ENCODE measurements at places on chromosomes 1 and 21.

DNA sequence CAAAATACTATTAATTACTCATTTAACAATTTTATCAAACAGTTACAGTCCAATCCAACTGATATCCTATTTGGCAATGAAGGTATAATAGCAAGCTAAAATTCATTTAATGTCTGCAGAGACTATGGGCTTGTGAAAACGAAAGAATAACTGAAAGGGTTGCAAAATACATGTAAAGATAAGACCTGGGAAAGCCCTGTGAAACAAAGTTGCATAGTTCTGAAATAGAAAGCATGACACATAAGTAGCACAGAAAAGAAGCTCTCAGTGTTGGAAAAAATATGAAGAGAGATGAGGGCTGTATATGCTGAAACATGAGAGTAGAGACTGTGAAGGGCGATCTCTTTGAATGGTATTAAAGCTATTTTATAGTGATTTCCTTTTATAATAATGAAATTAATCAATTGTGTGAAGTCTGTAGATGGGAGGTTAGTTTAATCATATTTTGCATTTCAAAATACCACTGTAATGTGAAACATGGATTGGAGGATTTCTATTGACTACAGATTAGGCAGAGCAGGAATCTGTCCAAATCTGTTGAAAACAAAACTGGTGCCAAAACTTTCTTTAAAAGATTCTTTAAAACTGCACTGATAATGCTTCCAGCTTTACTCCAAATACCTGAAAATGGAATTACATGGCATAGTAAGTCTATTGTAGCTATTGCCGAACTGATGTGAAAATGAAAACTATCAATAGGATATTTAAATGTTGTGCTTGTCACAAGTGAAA, 1518.9 kb upstream of the B3GALT2 start:
- DNase-seq = no peak

DNA sequence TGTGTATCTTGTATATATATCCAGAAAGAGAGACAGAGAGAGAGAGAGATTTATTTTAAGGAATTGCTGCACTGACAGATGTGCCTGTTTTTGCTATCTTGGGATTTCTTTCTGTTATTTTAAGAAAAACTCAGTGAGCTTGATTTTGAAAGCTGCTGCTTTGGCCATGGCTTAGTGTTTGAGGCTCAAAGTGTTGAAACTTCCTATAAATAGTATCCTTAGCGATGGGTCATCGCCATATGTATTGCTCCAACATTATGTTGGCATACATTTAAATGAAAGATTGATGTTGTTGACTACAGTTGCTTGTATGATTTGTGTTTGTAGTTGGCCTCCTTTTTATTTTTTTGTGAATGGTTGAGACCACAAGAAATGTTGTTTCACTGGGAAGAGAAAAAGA, 29.0 kb upstream of the NTPCR start:
- no peak for DNase-seq

GRCh38 chr1:117793413-117793812, 136.0 kb downstream of the GDAP2 start:
- no peak for DNase-seq

- DNase-seq = no peak
Measured at GRCh38 chr1:17304151-17304825, 3.7 kb upstream of the PADI4 start.

DNA sequence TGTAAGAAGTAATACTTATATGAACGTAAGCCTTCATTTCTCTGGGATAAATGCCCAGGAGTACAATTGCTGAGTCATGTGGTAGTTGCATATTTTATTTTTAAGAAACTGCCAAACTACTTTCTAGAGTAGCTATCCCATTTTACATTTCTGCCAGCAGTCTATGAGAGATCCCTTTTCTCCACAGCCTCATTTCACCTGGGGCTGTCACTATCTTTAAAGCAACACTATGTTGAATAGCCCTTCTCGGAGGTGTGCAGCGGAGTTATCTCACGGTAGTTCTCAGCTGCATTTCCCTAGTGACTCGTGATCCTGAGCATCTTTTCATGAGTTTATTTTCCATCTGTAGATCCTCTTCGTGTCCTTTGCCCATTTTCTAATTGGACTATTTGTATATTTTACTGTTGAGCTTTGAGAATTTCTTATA, 93.4 kb downstream of the ADARB1 start:
- DNase-seq = no peak

GRCh38 chr1:183656355-183656754, 3.2 kb upstream of the APOBEC4 start:
- no peak for DNase-seq

DNA sequence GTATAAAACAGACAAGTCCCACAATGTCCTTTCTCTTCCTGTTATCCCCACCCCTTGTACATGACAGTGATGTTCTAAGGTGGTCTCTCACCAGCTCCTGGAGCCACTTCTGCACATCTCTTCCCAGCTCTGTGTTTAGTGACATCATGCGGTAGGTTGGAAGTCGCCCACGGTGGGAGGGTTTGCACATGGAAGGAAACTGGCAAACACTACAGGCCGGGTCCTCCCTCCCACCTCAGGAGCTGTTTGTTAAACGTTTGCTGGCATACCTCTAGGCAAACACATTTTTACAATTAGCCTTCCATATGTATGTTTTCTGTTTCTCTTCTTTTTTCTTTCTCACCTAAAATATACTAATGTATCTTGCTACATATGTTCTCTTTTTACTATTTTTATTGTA, 107.4 kb downstream of the PCBP3 start:
- DNase-seq = no peak

- no peak for DNase-seq
Measured at GRCh38 chr1:243946253-243946652, 96.2 kb upstream of the AKT3 start.

DNA sequence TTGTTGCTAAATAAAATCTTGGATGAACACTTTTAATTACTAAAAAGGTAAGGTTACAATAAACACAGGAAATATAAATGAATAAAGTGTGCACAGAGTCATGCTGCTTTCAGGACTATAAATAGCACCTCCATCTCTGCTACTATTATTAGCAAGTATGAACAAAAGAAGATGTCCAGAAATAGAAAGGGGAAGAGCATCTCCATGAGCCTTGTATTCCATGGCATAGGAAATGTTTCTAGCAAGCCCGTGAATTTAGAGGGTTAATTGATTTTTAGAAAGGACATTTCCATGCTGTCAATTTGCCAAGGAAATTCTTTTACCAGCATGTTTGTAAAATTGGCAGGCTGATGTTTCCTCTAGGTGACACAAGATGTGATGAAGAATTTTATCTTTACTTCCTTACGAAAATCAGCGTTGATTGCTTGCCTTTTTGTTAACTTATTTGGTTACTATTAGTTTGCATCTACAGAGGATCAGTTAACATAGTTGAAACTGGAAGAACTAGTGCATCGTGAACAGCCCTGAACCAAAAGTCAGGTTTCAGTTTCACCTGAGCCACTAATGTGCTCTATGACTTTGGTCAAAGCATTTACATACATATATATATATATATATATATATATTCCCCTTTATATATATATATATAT, 45.3 kb downstream of the NR5A2 start:
- DNase-seq = no peak

- DNase-seq = no peak
Measured at GRCh38 chr1:26028490-26028980, 7.0 kb downstream of the EXTL1 start.

DNA sequence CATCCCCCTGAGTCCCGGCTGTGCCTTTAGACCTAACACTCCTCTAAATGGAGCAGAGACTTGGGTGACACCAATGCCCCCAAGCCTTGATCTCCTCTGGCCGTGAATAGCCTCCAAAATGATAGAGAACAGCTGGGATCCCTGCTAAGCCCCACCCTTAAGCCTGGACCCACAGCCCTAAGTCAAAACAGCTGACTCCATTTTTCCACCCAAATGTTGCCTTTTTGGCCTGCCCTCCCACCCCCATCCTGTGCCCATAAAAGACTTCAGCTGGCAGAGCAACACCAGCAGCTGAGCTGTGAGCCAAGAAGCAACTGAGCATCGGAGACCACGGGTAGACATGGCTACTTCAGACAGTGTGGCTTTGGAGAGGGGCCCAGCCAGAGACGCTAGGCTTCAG, 420.8 kb downstream of the NPHP4 start:
- DNase-seq = no peak

DNA sequence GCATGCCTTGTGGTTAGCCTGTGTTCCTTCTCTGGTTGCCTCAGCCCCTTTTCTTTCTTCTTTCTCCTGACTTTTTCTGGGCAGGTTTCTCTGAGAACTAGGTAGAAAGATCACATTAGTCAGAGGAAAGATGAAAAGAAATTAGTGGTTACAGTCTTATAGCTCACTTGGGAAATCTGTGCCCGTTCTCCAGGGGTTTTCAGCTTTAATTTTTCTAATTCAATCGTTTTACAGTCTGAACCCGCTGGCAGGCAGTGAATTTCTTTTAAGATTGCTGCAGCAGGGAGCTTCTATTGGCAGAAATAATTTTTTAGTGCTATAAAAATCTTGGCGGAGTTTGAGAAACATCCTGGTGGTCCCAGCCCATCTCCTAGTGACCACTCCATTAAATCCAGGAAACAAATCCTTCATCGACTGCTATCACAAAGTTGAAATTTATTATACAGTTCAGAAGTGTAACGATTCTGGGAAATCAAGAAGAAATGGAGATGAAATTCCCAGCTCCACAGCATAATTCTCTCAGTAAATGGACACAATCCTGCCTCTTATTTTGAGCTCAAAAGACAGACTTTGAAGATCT, 113.1 kb downstream of the PCP4 start:
- no peak for DNase-seq

DNA sequence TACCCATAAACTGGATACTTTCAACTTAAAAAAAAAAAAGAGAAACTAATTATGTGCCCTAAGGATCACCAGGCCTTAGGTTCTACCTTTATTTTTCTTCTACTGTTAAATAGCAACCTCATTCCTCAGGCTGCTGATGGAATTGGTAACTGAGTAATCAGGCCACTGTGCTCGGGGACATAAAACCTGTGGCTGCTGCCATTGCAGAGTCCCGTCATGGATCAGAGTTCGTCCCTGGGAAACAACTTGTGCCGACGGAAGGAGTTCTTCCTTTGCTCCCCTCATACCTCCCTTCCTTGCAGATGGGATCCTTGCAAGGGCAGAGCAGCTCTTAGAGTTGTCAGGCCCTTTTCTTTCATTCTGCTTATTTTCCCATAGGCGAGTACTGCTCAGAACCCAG, 123.6 kb downstream of the PBX1 start:
- no peak for DNase-seq

- DNase-seq = no peak
Measured at GRCh38 chr1:118012515-118013124, 83.1 kb downstream of the WDR3 start.

DNA sequence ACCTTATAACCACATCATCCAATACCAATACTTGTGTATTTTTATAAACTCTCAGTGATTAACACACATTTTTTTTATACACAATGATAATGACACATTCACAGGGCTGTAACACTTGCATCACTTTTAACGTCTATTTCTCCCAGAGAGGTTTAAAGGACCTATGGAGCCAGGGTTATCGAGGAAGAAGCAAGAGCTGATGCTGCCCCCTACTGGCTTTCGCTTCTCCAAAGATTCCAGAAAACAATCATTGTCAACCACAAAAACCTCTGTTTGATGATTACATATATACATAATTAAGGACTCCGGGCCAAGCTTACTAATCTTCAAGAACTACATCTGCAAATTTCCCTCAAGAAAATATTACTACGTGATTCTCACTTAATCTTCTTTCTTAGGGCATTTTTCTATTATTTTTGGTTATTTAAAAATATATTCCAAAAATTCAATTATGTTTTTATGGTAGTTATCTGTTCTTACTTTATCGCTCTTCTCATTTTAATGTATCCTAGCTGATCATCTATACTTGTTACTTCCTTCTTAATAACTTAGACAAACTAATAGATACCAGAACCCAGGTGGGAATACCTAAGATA, 214.5 kb downstream of the VAV3 start:
- DNase-seq = no peak

DNA sequence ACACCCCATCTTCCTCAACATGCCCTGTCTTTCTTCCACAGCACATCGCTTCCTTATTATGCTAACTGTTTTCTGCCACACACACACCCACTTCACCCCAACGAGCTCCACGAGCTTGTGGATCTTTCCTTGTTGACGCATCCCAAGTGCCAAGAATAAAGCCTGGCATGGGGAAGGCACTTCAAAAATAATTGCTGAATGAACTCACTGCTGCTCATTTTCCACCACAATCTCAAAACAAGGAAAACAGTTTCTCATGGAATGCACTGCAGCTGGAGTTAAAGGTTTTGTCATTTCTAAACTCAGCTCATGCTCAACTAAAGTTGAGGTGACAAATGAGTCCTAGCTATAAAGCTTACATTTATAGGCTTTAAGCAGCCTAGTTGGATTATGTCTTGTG, 86.0 kb downstream of the TIAM1 start:
- no peak for DNase-seq

DNA sequence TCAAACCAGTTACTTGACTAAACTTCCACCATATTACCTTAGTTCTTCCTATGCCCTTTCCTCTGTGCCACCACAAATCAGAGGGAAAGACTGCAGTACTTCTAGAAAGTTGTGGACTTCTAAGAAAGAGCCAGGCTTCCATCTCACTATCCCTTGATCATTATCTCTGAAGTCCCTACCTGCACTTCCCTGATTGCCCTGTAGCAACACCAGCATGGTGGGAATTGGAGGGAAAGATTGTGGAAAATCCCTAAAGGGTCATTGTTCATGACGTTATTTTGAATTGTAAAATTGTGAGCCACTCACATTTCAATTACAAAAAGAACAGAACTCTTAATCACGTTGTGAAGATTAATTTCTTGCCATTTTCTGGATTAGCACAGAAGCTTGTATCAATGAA, 23.4 kb upstream of the KIAA1614 start:
- no peak for DNase-seq

DNA sequence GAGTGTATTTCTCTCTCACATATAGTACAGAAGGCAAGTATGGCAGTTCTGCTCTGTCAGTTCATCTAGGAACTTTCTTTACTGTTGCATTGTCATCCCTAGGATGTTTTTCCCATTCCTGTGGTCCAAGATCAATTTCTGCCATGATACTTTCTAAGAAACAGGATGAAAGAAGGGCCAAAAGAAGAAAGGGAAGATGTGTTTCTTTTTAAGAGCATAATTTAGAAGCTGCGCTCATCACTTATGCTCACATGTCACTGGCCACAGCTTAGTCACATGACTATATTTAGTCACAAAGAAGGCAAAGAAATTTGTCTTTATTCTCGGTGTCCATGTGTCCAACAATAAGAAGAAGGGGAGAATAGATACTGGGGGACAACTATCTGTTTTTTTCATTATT, 7.0 kb upstream of the MAST2 start:
- no peak for DNase-seq

- DNase-seq = no peak
Measured at GRCh38 chr1:219910716-219911115, 17.6 kb downstream of the SLC30A10 start.
